ENCODE measurements at places on chromosomes 16 and 17. TPM values are rescaled to one million over a fixed set of nuclear protein-coding genes. Genes with fewer than 3 reads are reported as not detected.

- no peak for DNase-seq
These were observed 10.7 kb downstream of the ZNF205 start for GRCh38 chr16:3122926-3123570.

DNA sequence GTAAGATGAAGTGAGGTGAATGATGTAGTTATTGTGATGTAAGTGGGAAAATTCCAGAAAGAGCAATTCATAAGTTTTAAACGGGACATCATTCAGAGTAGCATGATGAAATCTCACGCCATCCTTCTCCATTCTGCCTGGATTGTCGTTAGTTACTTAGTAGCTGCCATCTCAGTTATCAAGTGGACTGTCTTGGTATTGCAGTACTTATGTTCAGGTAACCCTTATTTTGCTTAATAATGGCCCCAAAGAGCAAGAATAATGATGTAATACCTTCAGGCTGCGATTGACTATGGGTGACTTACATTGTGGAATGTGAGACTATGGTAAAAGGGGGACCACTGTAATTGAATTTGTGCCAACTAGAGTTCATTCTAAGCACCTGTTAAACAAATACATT, 234.1 kb upstream of the TOM1L1 start:
- peak; percentile 3 for DNase-seq

The AGRP gene
- 1.1 TPM for total RNA-seq

- no peak for DNase-seq
These were observed 12.0 kb downstream of the APPBP2 start for GRCh38 chr17:60514053-60514452.

DNA sequence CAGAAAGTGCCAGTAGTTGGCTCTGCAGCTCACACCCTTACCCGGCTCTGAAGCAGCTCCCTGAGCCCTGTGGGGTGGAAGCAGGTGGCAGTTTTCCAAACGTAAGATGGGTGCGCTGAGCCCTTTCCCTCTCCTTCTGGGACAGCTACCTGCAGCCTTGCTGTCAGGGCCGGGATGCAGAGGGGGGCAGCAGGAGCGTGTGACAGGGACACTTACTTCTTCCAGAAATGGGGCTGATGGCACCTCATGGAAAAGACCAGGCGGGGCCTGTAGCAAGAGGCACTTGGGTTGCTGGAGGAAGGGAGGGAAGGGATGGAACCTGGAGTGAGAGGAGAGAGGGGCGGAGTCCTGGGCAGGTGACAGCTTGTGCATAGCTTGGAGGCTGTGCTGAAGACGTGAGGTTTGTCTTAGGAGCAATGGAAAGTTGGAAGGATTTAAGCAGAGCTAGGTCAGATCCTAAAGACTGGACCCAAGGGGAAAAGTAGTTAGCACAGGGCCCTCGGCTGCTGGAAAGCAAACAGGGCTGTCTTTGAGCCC, 216.8 kb upstream of the RPL38 start:
- DNase-seq: peak; percentile 51

- DNase-seq: no peak
These were observed 136.7 kb downstream of the SNX11 start for GRCh38 chr17:48244121-48244711.

DNA sequence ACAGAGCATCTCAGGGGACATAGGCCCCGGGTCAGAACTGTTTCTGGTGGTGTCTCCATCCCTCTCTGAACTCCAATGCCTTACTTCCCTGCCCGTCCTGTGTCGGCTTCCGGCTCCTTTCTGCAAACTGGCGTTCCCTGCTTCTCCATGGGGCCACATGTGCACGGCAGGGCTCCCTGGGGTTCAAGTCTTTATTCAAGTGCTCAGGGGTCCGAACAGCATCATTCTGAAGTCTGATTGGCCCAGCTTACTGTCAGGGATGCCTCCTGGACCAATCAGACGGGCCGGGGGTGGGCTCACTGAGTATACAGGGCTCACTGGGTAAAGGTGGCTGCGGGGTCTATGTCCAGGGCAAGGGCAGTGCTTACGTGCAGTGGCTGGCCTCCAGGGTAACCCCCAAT, 17.1 kb downstream of the C16orf82 start:
- DNase-seq: peak; percentile 88
